Chondrocyte (in vitro differentiated cells): ENCODE measurements at places on chromosomes 11 and 22.

DNA sequence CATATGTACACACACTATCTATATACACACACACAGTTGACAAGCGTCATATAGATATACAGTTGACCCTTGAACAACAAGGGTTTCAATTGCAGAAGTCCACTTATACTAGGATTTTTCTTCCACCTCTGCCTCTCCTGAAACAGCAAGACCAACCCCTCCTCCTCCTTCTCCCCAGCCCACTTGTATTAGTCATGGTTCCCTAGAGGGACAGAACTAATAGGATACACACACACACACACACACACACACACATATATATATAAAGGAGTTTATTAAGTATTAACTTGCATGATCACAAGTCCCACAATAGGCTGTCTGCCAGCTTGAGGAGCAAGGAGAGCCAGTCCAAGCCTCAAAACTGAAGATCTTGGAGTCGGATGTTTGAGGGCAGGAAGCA is 92.9 kb downstream of the DHCR7 start:
- DNase-seq, result no peak

DNA sequence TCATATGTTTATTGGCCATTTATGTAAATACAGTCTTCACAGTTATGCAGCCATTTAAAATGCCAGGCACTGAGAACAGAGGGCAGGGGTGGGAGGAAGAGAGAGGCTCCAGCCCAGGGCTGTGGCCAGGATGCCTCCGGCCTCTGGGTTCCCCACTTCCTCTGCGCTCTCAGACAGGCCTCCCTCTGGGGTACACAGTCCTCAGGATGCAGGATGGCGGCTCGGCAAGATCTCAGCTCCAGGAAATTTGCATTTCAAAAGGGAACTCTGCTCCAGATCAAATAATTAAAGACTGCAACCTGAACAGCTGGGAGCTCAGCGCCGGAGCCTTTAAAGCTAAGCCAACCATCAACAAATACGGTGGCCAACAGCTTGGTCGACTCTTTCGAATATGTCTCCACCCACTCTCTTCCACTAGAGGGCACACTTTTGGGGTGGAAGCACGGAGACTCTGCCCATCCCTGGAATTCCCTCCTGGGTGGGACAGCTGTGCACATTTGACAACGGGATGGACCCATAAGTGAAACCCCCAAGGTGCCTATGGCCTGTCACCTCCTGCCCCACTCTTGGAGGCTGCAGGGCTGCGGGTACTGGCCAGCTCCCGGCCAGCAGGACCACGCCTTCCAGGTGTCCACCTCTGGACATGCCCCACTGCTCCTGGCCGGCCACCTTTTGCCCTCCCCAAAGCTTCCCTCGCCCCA is 1044.7 kb downstream of the BRD1 start:
- no peak for DNase-seq

DNA sequence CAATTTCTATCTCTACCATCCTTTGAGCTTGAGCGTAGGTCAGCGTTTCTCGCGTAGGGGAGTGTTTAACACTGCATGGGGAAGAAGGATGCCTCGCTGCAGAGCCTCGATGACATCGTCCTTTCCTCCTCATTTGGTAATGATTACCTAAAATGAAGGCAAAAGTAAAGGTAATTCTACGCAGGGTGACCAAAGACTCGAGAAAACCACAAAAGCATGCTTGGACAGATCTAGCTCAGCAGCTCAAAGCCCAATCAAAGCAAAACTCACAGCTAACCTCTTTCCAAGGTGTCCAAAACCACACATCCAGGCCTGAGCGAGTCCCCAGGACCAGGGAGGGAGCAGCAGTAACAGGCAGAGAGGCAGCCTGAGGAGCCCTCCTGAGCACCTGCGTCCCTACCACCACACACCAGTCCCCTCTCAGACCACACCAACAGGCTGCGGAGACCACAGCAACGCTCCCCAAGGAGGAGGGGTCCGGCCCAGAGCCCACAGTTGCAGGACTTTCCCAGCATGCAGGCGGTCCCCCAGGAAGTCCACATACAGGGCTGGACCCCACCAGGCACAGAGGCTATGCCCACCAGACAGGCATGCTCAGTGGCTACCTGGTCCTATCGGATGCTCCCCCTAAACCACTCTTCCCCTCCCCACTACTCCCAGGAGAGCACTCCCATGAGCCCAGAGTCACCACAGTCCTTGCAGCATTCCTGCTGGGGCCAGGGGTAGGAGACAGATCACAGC is 3.3 kb downstream of the BRD1 start:
- no peak for DNase-seq

- DNase-seq, result no peak
These were observed 167.8 kb downstream of the RRAS2 start for GRCh38 chr11:14190992-14191778.

DNA sequence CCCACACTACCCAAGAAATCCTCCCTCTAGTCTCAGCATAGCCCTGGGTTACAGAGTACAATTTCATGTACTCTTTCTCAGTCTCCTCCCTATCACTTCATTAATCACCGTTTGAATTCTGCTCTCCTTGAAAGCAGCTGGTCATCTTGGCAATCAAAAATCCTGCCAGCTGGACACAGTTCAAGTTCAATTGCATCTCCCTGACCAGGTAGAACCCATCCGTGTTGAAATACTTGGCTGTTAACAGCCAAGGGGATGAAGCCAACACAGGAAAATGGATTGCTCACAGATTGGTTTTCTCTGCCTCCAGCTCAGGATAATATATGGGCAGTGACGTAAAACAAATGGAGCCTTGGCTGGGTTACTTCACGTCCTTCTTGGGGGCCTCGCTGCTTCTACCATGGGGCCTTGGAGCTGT is 55.1 kb upstream of the GRK3 start:
- no peak for DNase-seq

GRCh38 chr11:64048042-64048854 is 12.5 kb downstream of the FLRT1 start:
- no peak for DNase-seq
